ENCODE measurements at places on chromosomes 2 and 18.

- DNase-seq: peak; percentile 50
Measured at GRCh38 chr2:182522405-182522896, 95.6 kb upstream of the PDE1A start.

DNA sequence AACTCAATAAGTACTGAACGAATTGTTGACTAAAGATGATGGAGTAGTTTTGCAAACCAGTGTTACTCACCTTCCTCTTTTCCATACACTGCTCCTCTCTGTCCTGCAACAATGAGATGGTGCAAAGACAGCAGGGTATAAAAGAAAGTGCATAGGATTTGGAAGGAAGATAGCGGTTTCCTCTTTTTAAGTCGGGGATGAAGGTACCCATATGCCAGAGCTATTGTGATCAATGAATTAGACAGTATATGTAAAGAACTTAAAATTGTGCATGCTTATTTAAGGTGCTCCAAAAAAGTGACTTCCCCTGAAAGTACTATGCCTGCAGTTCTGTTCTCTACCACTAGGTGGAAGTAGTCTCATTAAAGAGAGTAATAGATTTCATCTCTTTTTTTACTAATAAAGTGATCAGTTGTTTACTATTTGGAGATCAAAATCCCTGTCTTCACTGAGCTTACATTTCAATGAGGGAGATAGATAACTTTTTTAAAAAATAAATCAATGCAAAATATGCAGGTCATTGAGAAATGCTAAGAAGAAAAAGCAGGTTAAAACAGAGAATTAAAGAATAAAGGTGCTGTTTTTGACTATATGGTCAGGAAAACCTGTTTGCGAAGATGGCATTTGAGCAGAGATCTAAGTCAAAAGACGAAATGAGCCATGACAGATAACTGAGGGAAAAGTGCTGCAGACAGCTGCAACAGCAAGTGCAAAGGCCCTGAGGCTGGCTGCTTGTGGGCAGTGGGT, 339.7 kb upstream of the SLC14A2 start:
- peak; percentile 32 for DNase-seq

- no peak for DNase-seq
Measured at GRCh38 chr2:239846789-239847676, 178.1 kb downstream of the NDUFA10 start.

DNA sequence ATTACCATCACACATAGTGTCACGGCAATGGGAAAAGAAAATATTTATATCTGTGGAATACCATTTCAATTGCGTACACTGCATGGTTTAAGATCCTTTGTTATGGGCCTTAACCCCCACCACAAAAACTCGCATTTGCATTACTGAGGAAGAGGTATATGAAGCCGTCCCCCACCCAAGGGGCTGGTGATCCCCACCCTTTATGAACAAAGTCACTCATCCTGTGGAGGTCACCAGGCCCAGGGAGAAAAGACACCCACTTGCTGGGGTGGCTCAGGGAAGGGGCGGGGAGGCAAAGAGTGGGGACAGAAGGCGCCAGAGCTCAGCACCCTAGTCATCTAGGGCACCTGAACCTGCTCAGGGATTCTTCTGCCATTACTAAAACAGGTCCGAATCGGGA, 133.8 kb downstream of the ZNF516 start:
- no peak for DNase-seq

- peak; percentile 30 for DNase-seq
Measured at GRCh38 chr2:178208817-178209216, 14.5 kb downstream of the OSBPL6 start.

All from LHCN-M2 (cell line).